NCI-H2029 (cell line): ENCODE measurements at places on chromosomes 5 and 9.

DNA sequence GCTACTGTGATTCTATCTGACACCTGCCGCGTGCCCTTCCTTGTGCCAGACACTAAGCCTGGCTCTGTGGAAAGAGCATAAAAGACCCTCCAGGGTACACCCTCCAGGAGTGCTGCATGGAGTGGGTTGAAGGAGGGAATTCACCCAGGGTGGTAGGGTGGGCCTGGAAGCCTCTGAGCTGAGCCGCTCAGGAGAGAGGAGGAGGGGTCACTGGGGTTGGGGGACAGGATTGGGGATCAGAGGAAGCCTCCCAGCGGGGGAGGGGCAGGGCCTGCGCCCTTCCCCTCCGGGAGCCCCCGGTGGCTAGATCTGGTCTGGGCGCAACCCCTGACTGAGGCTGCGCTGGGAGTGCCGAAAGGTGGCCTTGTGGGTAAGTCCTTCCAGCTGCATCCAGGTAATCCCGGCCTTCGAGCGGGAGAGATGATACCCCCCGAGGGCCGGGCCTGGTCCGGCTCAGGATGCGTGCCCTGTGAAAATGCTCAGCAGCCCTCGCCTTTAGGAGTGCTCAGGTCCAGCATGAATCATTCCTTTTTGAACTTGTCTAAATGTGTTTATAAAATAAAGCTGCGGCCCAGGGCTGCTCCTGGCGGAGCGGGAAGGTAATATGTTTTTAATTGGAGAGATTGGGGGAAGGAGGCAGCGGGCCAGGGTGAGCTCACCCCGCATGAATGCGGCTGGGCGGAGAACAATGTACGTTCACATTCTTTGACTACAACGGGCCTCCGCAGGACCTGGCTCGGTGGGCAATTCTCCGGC, 118.1 kb upstream of the SMIM23 start:
- no peak for DNase-seq

DNA sequence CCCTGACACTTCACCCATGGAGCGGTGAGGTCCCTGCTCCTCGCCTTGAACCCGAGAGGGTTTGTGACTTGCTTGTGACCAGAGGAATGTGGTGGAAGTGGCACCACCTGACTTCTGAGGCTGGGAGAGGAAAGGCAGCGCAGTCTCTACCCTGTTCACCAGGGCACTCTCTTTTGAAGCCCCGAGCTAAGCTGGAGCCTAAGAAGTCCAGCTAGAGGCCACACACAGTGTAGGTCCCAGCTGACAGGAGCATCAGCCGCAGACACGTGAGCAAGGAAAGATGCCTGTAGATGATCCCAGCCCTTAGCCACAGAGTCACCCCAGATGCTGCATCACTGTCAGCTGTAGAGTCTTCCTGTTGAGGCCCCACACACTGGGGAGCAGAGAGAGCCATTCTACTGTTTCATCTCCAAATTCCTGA, 1.7 kb upstream of the ANGPTL2 start:
- no peak for DNase-seq

DNA sequence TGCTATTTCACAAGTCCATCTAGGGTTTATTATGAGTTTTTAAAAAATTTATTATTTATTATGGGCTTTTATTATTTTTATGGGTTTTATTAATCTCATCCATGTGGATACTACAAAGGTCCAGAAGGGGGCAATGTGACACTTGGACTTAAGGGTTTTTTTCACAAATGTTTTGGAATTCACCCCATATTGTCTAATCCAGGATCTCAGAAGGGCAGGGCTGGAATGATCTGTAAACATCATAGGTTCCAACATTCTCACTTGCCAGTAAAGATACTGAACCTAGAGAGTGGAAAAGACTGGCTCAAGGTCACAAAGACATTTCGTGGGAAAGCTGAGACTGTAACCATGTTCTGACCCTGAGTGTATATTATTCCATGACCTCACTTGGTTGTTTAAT, 35.6 kb downstream of the NIM1K start:
- no peak for DNase-seq

DNA sequence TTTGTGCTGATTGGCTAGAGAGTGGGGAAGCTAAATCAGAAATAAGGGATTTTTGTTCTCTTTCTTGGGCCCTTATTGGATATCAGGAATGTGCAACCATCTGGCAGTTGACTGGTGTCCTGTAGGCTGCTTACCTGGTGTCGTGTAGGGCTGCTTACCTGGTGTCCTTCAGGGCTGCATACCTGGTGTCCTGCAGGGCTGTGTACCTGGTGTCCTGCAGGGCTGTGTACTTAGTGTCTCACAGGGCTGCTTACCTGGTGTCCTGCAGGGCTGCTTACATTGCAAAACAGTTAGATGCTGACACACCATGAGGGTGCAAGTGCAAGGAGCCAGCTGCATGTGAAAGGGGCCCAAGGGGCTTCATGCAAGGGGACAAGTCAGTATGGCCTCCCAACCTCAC, 249.3 kb downstream of the ICE1 start:
- no peak for DNase-seq
